ENCODE measurements at places on chromosomes 2 and 18.

DNA sequence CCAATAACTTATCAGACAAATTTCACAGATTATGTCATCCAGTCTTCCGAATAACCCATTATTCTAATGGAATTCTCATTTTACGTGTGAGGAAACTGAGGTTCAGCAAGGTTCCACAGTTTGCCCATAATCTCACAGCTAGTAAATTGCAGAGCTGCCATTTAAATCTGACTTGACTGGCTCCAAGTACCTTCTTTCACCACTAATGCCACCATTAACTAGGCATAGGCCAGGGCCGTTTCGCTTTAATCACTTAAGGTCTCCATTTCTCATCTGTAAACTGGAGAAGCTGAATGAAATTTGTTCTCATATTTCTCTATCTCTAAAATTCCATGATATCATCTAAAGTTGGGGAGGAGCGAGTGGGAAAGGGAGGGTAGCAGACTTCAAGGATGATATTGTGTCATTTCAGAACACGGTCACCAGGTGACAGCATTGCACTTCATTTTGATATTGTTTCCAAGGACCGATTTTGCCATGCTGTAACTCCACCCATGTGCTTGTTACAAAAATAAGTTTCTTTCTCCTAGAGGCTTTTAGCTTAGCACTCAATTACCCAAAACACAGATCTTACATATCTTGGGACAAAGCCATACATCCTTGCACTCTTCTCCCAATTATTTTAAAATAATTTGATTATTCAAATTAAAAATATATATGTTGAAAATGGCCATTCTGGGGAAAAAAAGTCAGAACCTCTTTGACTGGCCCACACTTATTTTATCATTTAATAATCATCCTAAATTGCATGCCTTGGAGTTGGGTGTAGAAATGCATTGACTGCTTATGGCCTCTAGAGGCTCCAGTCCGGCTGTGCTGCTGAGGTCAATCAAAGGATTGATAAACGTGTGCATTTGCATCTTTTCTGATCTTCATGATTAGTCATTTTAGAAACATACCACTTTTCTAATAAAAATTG, 123.8 kb downstream of the AKAIN1 start:
- DNase-seq, result peak; percentile 37

DNA sequence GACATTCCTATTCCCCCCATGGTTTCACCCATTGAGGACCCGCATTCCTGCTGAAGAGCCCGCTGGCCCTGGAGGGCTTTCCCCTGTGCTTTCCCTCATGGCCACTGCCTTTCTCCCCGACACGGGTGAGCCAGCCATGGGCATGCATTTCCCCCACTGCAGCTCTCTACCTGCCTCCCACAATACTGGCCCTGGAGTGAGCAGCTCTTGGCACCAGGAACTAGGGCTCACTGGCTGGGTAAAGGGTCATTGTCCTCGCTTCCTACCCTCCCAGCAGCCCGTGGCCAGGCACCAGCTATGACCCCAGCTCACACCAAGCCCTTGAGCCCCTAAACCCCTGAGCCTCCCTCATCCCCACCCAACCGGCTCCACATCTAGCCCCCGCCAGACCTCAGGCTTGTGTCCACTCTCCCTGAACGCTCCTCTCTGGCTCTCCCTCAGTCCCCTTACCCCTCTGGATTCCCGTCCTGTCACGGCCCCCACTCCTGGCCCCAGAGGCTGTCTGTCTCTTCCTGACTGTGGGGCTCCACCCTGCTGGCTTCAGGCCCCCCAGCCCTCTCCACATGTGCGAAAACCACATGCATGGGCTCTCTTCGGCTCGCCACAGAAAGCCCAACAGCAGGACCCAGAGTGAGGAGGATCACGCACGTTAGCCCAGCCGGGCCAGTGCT, 199.8 kb downstream of the ZFP36L2 start:
- no peak for DNase-seq

- DNase-seq, result no peak
These were observed 202.4 kb downstream of the FHOD3 start for GRCh38 chr18:36499938-36500337.

GRCh38 chr18:50870138-50870845, 8.6 kb upstream of the ME2 start:
- no peak for DNase-seq

- DNase-seq, result no peak
These were observed 933.7 kb downstream of the NRXN1 start for GRCh38 chr2:50098242-50098641.

DNA sequence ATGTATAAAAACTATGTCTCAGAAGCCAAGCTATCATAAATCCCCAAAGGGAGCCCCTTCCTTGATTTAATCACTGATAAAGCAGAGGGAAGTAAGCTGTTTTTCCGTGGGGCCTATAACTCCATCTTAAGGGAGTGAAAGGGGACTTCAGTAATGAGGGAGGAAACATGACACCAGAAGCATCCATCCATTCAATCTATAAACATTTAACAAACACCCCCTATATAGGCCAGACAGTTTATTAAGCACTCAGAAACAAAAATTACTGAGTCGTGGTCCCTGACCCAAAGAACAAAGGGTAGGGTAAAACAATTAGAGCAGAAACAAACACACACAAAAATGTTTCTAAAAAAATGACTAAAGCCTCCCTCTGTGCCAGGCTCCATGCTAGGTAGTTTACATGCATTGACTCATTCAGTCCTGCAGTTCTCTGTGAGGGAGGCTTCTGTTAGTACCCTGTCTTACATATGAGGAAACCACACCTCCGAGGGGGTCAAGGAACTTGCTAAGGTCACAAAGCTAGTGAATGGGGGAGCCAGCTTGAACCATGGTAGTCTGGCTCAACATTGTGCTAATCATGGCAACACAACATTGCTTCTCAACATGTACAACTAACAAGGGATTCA, 472.1 kb downstream of the CDH2 start:
- no peak for DNase-seq
